WTC11 (cell line): ENCODE measurements at places on chromosomes 11 and 22. TPM values are rescaled to one million over a fixed set of nuclear protein-coding genes. Genes with fewer than 3 reads are reported as not detected.

DNA sequence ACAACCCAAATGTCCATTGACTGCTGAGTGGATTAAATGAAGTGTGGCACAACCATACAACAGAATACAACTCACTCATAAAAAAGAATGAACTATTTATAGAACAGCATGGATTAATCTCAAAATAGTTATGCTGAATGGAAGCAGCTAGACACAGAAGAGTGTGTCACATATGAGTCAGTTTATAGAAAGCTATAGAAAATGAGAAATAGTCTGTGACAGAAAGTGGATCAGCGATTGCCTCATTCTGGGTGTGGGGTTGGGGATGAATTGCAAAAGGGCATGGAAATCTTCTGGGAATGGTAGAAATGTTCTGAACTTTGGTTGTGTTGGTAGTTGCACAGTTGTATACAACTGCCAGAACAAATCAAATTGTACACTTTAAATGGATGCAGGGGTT lies 37.4 kb downstream of the PRR5L start:
- no peak for DNase-seq

CCDC81 gene
- total RNA-seq, result 0.82 to 1.0 TPM (median 0.98 TPM) in 3 replicates

GRCh38 chr11:94845622-94846021 lies 77.5 kb downstream of the AMOTL1 start:
- no peak for DNase-seq

IFITM10 gene
- 0.80 to 1.7 TPM (median 1.3 TPM) in 3 replicates for total RNA-seq

DNA sequence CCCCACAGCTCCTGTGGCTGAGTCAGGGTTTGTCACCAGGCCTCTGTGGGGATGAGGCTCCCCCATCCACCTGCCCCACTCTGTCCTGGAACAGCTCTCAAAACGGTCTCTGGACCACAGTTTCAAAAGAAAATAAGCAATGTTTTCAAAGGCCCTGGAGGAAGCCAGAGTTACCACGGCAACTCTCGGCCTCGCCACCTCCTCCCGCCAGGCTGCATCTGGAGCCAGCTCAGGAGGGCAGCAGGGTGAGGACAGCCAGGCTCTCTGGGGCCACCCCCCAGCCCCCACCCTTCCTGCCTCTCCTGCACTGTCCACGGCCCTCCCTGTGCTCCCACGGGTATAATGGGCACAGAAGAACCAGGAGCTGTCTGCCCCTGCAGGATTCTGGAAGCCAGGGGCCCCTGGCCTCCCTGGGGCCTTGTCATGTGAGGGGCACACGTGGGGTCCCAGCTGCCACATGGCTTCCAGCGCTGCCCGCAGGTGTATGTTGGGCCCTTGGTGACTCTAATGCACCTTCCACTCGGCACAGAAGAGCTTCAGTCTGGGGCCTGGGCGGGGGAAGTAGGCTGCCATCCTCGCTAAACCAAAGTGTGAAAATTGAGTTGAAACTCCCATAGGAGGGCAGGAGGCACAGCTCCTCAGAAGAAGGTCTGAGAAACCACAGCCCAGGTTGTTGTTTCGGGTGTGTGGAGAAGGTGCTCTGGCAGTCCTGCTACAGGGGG lies 10.3 kb downstream of the CD81 start:
- no peak for DNase-seq

GRCh38 chr11:68311160-68312116 lies 953 bp upstream of the LRP5 start:
- DNase-seq, result no peak

TRPM5 gene
- 0.07 to 0.09 TPM in 2 of 3 replicates, not detected in the other for total RNA-seq

DNA sequence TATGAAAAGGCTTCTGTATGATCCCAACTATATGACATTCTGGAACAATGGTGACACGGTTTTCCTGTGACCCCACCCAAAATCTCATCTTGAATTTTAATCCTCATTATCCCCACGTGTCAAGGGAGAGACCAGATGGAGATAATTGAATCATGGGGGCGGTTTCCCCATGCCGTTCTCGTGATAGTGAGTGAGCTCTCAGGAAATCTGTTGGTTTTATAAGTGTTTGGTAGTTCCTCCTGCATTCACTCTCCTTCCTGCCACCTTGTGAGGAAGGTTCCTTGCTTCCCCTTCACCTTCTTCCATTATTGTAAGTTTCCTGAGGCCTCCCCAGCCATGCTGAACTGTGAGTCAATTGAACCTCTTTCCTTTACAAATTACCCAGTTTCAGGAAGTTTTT lies 53.1 kb upstream of the TSPAN18 start:
- DNase-seq, result no peak

DNA sequence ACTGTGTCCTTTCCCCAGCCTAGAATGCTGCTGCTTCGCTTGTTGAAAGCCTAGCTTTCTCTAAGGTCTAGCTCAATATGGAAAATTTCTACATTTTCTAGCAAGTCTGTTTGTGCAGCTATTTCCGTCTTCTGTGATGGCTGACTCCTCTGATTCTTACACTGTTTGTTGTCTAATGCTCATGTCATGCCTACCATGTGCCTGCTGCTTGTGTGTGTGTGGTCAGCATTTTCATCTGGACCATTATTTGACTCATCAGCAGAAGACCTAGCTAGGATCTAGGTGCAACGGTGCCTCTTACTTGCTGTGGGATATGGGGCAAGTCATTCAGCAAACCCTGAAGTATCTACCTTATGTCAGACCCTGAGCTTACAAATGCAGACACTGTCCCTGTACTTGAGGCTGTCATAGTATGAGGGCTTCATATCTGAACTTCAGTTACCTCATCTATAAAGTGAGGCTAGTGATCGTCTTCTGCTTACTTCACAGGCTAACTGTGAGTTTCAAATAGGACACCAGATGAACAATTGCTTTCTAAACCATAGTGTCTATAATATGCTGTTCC lies 86.5 kb upstream of the MYO18B start:
- DNase-seq, result no peak

DNA sequence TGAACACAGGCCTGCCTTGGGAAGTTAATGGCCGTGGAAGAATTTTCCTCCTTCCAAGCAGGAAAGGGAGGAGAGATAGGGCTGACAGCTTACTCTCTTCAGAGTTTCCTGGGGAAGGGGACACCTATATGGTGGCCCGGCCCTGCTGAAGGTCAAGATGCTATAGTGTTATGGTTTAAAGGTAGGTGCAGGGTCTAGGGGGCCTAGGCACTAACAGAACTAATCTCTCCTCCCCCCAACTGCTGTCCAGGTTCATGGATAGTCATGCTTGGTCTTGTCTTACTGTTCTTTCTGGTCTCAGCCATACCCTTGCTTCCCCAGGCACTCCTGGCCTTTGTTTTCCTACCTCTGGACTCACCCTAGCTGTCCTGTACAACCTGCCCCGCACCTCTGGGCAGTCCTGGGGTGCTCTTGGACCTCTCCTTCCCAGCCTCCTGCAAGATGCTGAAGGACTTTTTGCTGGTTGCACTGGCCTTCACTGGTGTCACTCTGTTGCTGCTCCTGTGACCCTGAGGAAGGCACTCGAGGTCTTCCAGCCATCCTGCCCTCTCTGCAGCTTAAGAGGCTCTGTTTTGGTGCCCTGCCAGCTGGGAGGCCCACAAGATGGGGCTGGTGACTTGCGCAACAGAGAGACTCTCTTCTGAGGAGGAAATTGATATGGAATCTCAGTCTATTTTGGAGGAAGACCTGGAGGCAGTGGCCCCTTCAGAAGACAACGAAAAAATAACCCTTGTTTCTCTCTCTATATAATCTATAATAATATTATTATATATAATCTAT lies 17.9 kb downstream of the SEC14L3 start:
- no peak for DNase-seq

PRODH gene
- 42.6 to 97.3 TPM (median 56.1 TPM) in 3 replicates for total RNA-seq

- DNase-seq, result no peak
Measured at GRCh38 chr11:79083352-79083751, 357.5 kb downstream of the TENM4 start.

DNA sequence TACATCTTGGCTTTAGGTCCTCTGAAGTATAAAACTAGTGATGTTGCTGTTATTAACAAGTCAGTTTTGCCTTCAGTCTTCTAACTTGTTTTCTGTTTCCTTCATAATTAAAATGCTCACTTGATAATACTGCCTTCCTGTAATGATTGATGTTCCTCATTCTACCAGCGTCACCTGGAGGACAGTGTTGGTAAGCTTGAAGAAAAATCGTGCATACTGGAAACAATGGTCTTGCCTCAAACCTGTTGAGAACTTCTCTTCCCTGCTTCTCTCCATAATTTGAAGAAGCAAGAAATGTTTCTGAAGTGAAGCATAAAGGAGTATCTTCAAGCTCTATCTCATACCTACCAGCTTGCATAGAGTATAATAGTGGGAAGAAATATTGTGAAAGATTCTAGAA lies 3.0 kb downstream of the YWHAH start:
- no peak for DNase-seq

DNA sequence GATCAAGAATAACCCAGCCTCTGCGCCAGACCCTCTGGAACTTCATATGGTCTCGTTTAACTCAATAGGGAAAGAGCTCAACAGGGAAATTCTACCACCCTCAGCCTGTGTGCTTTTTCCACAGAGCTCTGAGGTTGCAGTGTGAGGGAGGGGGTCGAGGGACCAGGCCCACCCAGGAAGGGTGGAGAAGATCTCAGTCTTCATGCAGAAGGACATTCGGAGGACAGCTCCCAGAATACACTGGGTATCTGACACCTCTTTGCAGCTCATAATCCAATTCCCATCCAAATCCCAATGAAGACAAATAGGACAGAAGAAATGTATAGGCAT lies 56.6 kb downstream of the ST14 start:
- no peak for DNase-seq

ESAM gene
- total RNA-seq, result 0.44 to 0.64 TPM (median 0.48 TPM) in 3 replicates

THYN1 gene
- 80.2 to 83.8 TPM (median 82.0 TPM) in 3 replicates for total RNA-seq

DNA sequence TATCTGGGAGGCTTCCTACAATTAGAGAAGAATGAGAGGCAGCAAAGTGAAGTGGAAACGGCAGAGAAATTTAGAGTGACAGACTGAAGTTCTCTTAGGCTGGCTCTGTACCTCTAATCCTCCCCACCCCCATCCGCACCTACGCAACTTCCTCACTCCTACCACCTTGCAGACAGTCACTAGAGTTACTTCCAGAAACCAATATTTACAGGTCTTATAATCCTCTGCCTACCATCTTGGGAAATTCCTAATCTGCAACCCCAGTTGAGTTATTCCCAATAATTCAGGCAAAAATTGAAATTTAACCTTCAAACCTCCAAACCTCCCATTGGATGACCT lies 71.7 kb downstream of the PAK1 start:
- no peak for DNase-seq

PTH gene
- total RNA-seq, result not detected in 3 replicates

DNA sequence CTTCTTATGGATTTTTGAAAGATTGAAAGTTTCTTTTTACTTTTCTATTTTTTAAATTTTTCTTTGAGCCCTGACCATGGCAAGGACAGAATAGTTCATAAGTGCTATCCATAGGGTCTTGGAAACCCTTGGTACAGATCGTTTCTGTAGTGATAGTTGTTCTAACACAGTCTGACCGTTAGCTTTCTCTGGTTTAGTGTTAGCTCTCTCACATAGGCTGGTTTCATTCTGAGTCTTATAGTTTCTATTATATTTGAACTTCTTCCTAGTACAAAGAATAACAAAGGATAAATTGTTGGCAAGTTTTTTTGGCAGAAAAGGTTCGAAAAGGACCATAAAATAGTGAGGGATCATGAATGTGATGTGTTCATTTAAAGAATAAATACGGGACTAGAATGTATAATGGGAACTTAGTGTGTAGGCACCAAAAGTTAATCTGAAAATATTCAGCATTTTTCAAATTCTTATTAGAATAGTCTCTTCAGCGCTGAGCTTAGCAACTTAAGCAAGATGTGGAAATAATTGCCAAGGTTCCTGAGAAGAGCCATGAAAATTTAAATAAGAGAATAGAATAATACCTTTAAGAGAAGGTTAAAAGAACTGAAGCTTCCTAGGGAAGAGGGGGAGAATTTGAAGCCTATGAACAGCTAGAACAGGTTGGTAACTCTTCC lies 24.1 kb downstream of the FDX1 start:
- DNase-seq, result no peak

CD3G gene
- total RNA-seq, result 0.20 to 0.27 TPM (median 0.23 TPM) in 3 replicates

GRCh38 chr11:61828379-61828628 lies 204 bp downstream of the FADS2 start:
- DNase-seq, result no peak

- DNase-seq, result no peak
Measured at GRCh38 chr22:36084717-36085116, 56.1 kb upstream of the RBFOX2 start.

SHANK2 gene
- total RNA-seq, result 57.5 to 69.3 TPM (median 64.8 TPM) in 3 replicates

GRCh38 chr22:49025791-49026493 lies 801.7 kb downstream of the BRD1 start:
- no peak for DNase-seq

- no peak for DNase-seq
Measured at GRCh38 chr11:17927681-17928343, 85.0 kb downstream of the SERGEF start.

DNA sequence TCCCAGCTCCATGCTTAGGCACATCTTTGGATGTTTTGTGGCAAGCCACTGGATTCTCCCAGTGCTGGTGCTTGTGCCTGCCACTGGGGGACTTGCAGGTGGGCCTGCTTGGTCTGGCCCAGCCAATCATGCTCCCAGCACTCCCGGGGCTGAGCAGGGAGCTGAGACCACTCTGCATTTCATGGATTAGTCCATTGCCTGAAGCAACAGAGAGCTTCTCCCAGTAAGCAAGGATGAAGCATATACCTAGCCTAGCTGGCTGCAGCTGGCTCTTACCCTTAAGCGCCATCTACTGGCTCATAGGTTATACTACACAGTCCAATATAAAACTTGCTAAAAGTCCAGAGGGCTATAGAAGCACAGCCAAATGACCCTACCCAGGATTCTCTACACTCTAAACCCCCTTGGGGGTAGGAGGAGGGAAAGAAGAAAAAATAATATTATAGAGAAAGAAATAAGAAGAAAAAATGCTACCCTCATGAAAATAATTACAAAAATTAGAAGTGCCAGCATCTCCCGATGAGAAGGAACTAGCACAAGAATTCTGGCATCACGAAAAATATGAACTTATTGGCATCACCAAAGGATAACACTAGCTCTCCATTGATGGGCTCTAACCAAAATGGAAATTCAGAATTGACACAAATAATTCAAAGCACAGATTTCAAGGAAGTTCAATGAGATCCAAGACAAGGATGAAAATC lies 275.3 kb downstream of the C11orf87 start:
- peak; percentile 33 for DNase-seq

DNA sequence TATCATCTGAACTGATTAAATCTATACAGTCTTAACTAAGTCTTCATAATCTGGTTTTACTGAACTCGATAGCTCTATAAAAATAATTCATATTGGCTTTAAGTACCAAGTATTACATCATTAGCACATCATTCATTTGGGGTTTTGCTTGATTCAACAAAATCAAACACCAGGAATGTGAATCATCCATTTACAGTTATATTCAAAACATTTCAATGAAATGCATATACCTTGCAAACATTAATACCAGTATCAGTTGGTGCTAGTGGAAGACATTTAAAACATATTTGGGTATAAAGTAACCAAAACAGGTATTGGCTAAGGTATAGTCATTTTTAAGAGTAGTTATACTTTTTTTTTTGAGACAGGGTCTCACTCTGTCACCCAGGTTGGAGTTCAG lies 12.2 kb upstream of the CCDC89 start:
- DNase-seq, result no peak

AQP11 gene
- total RNA-seq, result 0.99 to 1.6 TPM (median 1.2 TPM) in 3 replicates

DNA sequence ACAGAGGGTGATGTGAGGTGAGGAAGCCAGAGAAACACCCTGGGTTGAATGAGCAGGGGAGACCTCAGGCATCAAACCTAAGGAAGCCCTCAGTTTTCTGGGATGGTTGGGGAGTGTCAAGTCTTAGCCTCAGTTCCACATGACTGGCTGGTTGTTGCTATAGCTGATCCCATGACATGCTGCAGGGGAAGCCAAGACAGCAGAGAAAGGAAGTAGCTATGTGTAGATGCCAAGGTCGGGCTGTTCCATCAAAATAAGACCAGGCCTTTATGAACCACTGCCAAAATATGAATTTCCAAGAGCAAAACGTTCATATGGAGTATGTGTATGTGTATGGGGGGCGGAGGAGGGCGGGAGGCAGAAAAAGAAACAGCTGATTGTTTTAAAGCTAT lies 11.6 kb downstream of the CD59 start:
- DNase-seq, result no peak

IL17REL gene
- 0.23 to 0.34 TPM (median 0.24 TPM) in 3 replicates for total RNA-seq
